ENCODE measurements at places on chromosomes 5 and 9.

DNA sequence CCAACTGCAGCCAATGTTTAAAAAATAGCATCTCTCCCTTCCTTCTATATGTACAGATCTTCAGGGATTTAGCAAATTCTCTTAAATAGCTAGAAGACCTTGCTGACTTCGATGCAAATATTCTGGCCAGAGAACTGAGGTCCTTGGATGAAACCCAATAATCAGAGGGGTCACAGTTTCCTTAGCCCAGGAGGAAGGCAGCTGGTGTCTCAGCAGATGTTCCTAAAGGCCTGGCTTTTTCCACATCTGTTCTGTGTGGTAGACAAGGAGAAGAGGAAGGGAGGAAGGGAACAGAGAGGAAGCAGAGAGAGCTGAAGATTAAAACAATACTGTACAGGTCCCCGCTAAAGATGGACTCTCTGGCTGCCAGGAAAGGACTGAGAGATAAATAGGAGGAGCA lies 33.1 kb downstream of the BOD1 start:
- H3K27me3 ChIP-seq: no peaks in the 10 kb centered on the region
- no peaks in the 10 kb centered on the region for H3K36me3 ChIP-seq
- H3K4me3 ChIP-seq: no peak overlapping the region
- H3K4me1 ChIP-seq: no peaks in the 10 kb centered on the region
- no peak overlapping the region for H3K27ac ChIP-seq

GRCh38 chr9:34375901-34376595 lies 650 bp downstream of the MYORG start:
- DNase-seq: no peak
- peak overlapping the region; percentile 13 for H3K27ac ChIP-seq
- peaks cover 27% of the 10 kb centered on the region for H3K4me1 ChIP-seq
- H3K4me3 ChIP-seq: peak overlapping the region; percentile 79
- H3K27me3 ChIP-seq: no peaks in the 10 kb centered on the region

GRCh38 chr9:134445000-134445399 lies 118.7 kb downstream of the RXRA start:
- H3K27ac ChIP-seq: no peak overlapping the region
- no peaks in the 10 kb centered on the region for H3K36me3 ChIP-seq
- no peaks in the 10 kb centered on the region for H3K27me3 ChIP-seq
- H3K4me3 ChIP-seq: no peak overlapping the region

- DNase-seq: no peak
- H3K27ac ChIP-seq: peak overlapping the region; percentile 61
- no peak overlapping the region for H3K4me3 ChIP-seq
- H3K4me1 ChIP-seq: peaks cover 15% of the 10 kb centered on the region
These were observed 60.5 kb downstream of the MAP1B start for GRCh38 chr5:72167804-72168203.

DNA sequence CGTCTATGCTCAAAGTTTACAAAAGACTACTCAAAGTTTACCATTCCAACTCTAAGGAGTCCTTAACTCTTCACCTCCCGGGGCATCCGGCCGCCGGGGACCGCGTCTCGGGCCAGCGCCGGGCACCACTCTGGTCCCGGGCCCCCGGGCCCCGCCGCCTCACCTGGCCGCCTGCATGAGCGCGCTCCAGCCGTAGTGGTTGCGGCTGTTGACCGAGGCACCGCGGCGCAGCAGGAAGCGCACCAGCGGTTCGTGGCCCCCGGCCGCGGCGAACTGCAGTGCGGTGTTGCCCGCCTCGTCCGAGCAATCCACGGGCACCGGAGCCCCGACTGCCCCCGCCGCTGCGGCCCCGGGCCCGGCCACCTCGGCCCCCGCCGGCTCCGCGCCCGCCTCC lies 388 bp downstream of the ANKS6 start:
- peaks cover 11% of the 10 kb centered on the region for H3K4me1 ChIP-seq
- H3K36me3 ChIP-seq: no peaks in the 10 kb centered on the region
- DNase-seq: no peak
- H3K27ac ChIP-seq: peak overlapping the region; percentile 43
- no peaks in the 10 kb centered on the region for H3K27me3 ChIP-seq

- H3K27me3 ChIP-seq: no peaks in the 10 kb centered on the region
- no peak overlapping the region for H3K4me3 ChIP-seq
- DNase-seq: no peak
- no peaks in the 10 kb centered on the region for H3K36me3 ChIP-seq
These were observed 4.5 kb downstream of the NOXA1 start for GRCh38 chr9:137427454-137428310.

DNA sequence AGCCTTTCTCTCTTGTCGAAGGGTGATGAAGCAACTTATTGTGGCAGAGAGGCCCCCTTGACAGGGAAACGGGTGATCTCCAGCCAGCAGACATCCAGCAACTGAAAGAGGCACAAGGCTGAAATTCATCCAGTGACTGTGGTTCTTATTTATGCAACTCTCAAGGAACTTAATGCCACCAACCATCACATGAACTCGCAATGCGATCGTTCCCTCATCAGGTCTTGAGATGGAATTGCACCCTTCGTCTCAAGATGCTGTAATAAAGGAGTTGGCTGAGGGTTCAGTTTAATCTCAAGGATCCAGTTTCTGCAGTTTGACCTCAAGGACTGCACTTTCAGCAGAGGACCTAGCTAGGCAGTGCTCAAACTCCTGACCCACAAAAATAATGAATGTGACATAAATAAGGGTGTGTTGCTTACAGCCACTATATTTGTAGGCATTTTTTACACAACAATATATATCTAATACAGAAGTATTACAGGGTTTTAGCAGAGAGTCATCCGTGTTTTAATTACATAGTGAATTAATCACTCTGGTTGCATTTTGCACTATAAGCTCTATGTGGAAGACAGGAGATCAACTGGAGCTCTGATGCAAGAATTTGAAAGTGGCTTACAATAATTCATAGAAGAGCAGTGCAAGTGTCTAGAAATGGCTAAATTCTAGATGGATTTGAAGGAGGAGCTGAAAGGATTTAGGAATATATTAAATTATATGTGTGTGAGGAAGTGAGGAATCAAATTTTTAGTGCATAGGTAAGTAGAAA lies 957.8 kb upstream of the CTNND2 start:
- no peak for DNase-seq
- no peaks in the 10 kb centered on the region for H3K27me3 ChIP-seq
- H3K4me1 ChIP-seq: no peaks in the 10 kb centered on the region
- no peaks in the 10 kb centered on the region for H3K36me3 ChIP-seq
- H3K4me3 ChIP-seq: no peak overlapping the region
- no peak overlapping the region for H3K27ac ChIP-seq

DNA sequence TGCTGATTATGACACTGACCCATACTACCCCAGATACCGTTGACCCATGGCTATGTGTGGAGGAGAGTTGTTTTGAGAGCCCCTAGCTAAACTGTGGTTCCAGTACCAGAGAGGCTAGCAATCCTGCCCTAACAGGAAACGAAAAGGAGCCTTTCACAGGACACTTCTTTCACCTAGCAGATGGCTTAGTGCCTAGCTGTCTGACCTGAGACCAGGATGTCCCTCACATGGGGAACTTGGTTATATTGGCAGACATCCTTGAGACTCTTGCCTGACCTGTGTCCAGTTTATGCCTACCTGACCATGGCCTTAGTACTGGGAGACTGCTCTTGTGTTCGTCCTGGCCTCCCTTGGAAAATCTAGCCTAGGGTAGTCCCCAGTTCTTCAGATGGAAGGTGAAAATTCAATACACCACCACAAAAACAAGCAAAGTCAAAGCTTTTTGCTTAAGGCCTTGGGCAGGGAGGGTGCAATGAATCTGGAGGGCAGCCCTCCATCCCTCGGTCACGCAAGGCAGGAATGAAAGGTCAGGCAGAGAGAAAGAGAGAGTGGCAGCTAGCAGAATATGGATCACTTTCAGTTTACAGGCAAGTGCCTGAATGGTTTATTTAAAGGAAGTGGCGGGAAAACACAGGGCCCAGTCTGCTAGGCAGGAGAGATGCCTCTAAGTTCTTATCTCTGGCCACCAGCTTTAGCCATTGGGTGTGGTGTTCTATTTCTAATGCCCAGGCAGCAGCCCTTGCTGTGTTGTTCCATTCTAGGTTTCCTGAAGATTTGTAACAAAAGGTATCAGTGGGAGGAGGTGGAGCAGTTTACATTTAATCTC lies 16.4 kb upstream of the ZNF474 start:
- no peak overlapping the region for H3K4me3 ChIP-seq
- DNase-seq: no peak
- no peaks in the 10 kb centered on the region for H3K4me1 ChIP-seq
- no peak overlapping the region for H3K27ac ChIP-seq

DNA sequence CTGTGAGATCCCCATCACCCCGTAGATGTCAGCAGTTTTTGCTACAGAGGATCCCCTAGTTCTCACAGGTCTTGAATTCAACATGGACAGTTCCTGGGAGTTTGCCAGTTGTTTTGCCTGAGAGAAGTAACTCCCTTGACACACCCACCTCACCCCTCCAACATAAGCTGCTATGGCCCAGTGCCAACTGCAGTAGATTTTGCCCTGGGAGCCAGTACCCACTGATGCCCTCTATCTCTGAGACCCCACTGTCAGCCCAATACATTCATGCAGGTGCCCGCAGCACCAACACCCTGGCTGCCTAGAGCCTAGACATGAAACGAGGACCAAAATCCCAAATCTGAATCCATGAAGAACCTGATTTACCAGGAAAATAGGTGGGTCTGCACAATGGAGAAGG lies 583.9 kb upstream of the CTNND2 start:
- H3K27ac ChIP-seq: no peak overlapping the region
- H3K4me1 ChIP-seq: no peaks in the 10 kb centered on the region
- H3K36me3 ChIP-seq: no peaks in the 10 kb centered on the region
- no peak overlapping the region for H3K4me3 ChIP-seq

DNA sequence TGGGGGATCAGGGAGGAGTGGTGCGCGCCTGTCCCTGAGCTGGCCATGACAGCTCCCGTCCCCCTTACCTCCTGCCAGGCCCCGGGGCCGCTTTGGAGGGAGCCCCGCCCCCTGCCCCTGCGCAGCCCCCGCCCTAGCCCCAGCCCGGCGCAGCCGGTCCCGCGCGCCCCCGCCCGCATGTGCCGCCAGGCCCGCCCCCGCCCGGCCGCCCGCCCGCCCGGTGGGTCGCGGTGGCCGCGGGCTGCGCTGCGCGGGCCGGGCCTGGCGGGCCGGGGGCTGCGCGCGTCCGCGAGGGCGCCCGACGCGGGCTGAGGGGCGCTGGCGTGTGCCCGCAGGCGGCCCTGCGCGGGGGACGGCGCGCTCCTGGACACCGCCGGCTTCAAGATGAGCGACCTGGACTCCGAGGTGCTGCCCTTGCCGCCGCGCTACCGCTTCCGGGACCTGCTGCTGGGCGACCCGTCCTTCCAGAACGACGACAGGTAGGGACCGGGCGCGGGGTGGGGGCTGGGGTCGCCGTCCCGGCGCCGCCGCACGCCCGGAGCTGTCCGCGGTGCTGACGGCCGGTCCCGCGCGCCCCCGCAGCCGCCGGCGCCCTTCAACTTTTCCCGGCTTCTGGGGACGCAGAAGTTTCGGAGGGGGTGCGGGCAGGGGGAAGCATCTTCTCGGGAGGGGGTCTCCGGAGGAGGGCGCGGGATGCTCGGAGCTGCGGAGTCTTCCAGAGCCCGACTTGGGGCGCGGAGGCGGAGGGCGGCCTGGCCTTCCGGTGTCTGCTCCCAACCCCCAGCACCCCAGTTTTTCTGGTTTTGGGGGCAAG lies 12.5 kb downstream of the KCNT1 start:
- H3K27me3 ChIP-seq: no peaks in the 10 kb centered on the region
- no peak for DNase-seq
- H3K27ac ChIP-seq: no peak overlapping the region
- H3K4me3 ChIP-seq: no peak overlapping the region

GRCh38 chr5:77156379-77156778 lies 54.1 kb upstream of the PDE8B start:
- H3K4me3 ChIP-seq: no peak overlapping the region
- H3K27me3 ChIP-seq: no peaks in the 10 kb centered on the region
- H3K4me1 ChIP-seq: no peaks in the 10 kb centered on the region

DNA sequence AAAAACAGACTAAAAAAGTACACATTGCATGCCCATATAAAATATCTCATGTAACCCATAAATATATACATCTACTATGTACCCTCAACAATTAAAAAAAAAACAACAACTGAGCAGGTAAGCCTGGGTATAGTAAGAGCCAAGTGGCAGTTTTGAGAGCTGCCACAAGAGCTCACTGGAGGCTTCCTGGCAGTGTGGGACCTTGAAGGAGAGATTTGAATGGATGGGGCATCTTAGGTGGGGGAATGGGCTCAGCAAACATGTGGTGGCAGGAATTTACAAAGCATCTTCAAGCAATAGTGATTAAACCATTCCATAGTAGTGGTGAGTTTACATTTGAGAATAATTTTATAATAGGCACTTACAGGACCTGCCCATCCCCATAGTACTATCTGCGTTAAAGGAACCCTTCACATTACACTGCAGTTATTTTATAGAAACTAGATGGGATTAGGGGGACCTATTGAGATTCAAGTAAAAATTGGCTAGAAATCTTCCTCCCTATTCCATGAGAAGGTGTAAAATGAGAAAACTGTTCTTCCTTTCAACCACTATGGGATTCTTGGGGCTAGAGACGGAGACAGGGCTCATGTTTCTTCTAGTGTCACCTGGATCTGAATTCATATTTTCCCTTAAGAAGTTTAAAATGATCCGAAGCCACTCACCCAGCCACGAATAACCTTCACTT lies 6.9 kb downstream of the MEGF10 start:
- no peak overlapping the region for H3K27ac ChIP-seq
- no peak overlapping the region for H3K4me3 ChIP-seq
- H3K27me3 ChIP-seq: no peaks in the 10 kb centered on the region
- no peaks in the 10 kb centered on the region for H3K36me3 ChIP-seq
- no peak for DNase-seq
- H3K4me1 ChIP-seq: no peaks in the 10 kb centered on the region

GRCh38 chr9:35700031-35700430 lies 10.3 kb upstream of the TPM2 start:
- no peak overlapping the region for H3K4me3 ChIP-seq
- no peak for DNase-seq
- H3K27me3 ChIP-seq: no peaks in the 10 kb centered on the region
- H3K27ac ChIP-seq: peak overlapping the region; percentile 99
- peaks cover 88% of the 10 kb centered on the region for H3K36me3 ChIP-seq

- no peak overlapping the region for H3K4me3 ChIP-seq
- H3K4me1 ChIP-seq: no peaks in the 10 kb centered on the region
- H3K27me3 ChIP-seq: no peaks in the 10 kb centered on the region
- H3K27ac ChIP-seq: no peak overlapping the region
- no peak for DNase-seq
These were observed 121.6 kb upstream of the PPP1R26 start for GRCh38 chr9:135357863-135358551.

GRCh38 chr5:35303152-35303551 lies 72.9 kb upstream of the PRLR start:
- DNase-seq: no peak
- no peaks in the 10 kb centered on the region for H3K4me1 ChIP-seq
- no peaks in the 10 kb centered on the region for H3K36me3 ChIP-seq
- no peak overlapping the region for H3K27ac ChIP-seq
- no peak overlapping the region for H3K4me3 ChIP-seq
